ENCODE measurements at places on chromosomes 12 and 14. TPM values are rescaled to one million over a fixed set of nuclear protein-coding genes. Genes with fewer than 3 reads are reported as not detected.

The SLC22A17 gene
- total RNA-seq, result 39.4 TPM

The CISTR gene
- not detected for total RNA-seq

The SVOP gene
- total RNA-seq, result 1.9 TPM

The RNASE1 gene
- 9.7 TPM for total RNA-seq

GRCh38 chr12:106305376-106305775, 2.8 kb downstream of the TCP11L2 start:
- no peak overlapping the region for H3K27ac ChIP-seq
- no peaks in the 10 kb centered on the region for H3K36me3 ChIP-seq
- H3K4me3 ChIP-seq, result peak overlapping the region; percentile 1
- DNase-seq, result no peak
- H3K27me3 ChIP-seq, result peaks cover 32% of the 10 kb centered on the region
- H3K4me1 ChIP-seq, result peaks cover 16% of the 10 kb centered on the region

DNA sequence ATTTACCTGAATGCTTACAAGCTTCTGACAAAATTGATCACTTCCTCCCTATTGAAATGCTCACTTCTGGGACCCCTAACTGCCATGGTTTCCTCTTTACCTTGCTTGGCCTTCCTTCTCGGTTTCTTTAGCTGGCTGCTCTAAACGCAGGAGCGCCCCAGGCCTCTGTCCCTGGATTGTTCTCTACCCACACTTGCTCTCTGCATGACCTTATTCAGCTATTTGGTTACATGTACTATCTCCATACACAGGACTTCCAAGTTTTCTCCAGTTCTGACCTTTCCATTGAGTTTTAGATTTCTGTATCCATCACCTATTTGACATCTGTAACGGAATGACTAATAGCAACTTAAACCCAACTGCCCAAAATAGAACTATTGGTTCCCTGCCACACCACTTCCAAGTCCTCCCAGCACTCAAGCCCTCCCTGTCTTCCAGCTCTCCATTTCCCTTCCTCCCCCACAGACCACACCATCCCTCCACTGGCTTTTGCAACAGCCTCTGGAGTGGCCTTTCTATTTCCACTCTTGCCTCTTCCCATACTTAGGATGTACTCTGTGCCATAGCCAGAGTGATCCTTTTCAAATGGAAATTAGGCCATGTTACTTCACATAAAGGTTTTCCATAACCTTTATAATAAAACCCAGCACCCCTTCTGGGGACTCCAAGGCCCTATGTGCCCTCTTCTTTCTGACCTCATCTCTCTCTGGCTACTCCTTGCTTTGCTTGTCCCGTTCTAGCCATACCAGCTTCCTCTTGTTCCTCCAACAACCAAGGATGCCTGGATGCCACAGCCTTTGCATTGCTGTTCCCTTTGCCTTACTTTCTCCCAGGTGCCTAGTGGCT, 202.2 kb downstream of the AEBP2 start:
- peaks cover 4% of the 10 kb centered on the region for H3K36me3 ChIP-seq
- H3K27me3 ChIP-seq, result no peaks in the 10 kb centered on the region
- H3K27ac ChIP-seq, result peak overlapping the region; percentile 52
- peaks cover 6% of the 10 kb centered on the region for H3K4me1 ChIP-seq
- DNase-seq, result no peak

- peaks cover 5% of the 10 kb centered on the region for H3K4me1 ChIP-seq
- H3K27me3 ChIP-seq, result no peaks in the 10 kb centered on the region
- H3K4me3 ChIP-seq, result no peak overlapping the region
These were observed 444.4 kb upstream of the ATP2B1 start for GRCh38 chr12:90152897-90153624.

Data from neural crest cell (in vitro differentiated cells).